ELR (cell line): ENCODE measurements at places on chromosomes 12 and 14.

DNA sequence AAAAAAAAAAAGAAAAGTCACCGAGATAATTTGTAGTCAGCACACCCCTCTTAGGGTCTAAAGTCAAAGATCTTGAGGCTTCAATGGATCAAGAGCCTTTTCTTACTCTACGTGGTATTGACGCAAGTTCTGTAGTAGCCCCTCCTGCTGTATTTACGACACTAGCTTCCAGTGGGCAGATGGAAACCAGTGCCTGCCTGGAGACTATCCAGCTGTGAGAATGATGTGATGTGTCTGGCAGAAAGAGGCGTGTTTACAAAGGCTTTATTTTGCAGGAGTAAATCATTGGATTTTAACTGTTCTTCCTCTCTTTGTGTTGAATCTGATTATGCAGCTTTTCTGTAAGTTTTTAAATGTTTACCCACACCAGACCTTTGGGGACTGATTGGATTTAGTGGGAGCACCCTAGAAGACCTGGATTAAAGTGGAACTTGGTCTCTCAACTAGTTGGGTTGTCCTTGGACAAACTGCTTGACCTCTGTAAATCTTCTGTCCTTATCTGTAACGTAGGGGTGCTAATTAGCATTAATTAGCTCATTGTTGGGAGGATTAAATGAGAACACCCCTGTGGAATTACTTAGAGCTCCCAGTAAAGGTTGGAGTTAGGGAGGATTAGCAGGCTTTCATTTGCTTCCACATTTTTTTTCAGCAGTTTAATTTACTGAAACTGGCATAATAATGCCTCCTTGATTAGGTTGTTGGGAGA lies 72.4 kb downstream of the RASSF3 start:
- no peak for DNase-seq

GRCh38 chr12:91852634-91853033 lies 293.0 kb downstream of the BTG1 start:
- no peak for DNase-seq

DNA sequence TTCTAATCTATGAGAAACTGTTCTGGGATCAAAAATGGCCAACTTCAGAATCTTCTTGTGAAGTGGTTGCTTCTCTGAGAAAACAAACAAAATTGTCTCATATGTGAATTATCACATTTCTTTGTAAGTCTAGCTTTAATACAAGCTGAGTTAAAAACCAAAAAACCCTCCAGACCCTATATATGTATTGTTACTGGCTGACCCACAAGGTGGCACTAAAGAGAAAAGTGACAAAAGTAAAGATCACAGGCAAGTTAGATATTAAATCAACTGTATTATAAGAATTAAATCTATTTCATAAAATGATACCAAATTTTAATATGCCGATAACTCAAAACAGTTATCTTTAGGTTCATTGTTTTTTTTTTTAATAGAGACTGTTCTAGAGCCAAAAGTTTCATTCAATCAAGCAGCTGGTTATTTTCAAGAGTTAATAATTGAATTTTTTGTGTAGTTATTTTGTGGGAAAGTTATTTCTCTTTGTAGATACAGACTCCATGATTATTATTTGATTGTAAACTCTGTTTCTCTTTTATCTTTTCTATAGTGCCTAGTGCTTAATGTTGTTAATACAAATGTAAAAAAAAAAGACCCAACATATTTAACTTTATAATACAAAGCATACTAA lies 7.5 kb upstream of the TRHDE start:
- DNase-seq: peak; percentile 63

- peak; percentile 37 for DNase-seq
Observed at GRCh38 chr12:65568517-65568916, 255.8 kb upstream of the HMGA2 start.

DNA sequence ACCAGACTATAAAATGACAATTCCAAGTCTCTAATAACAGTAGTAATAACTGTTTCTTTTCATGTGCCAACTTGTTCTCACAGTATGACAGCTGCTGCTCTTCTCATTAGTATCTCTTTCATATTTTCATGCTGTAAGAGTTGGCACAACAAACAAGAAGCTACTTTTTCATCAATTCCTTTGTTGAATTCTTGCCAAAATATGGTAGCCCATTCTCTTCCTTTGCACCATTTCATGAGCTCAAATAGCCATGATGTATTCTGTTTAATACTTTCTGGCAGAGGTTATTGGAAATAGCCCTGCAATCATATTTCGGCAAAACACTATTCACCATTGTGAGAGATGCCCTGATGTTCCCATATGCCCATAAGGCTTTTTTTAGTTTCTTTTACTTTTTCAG lies 1100.7 kb downstream of the TRHDE start:
- DNase-seq: no peak

DNA sequence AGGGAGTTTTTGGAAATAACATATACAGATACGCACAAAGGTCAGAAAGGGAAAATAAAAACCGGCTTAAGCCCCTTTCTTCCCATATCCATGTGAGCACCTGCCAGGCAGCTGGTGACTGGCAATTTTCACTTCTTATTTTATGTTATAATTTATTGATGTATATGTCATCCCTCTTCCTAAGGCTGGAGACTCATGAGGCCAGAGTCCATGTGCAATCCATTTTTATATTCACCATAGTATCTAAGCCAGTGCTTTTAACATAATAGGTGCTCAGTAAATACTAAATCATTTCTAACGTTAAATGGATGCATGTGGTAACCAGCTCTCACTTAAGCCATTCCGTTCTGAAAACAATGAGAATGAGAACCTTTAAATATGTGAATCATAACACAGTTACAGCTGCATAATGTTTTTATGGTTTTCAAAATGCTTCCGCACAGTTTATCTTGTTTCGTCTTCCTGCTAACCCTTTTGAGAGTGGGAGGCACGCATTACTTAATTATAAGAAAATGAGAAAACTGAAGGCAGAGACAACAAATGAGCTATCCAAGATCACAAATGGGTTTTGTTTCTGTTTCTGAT lies 178.3 kb downstream of the CACNA1C start:
- DNase-seq: no peak

DNA sequence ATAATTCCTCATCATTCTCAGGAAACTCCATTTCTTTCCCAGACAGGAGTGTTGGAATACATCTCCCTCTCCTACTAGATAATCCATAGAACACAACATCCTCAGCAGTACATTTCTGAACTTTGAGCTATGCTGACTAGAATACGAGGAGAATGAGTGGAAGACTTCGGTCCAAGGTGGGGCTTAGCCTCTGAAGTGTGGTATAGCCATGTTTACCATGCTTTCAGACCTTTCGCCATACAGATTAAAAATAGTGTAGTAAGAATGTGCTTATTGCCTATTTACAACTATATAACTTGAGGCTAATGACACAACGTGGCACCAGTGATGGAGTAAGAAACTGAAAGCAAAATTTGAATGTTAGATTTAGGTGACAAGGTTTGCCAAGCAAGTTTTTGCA lies 184.5 kb upstream of the KRR1 start:
- DNase-seq: no peak

DNA sequence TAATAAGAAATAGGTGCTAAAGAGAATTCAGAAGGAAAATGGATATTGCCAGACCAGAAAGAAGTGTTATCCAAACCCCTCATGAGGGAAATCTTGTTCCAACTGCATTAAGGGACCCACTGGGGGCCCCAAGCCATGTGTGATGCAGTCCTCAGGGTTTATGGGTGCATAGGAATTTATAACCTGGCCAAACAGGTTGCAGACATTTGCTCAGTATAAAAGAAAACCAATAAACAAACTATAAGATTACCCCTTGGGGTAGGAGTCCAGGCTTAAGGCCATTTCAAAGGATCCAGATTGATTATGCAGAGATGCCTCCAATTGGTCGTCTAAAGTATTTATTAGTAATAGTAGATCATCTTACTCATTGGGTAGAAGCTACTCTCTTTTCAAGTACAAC lies 240.9 kb upstream of the DIO3 start:
- no peak for DNase-seq

DNA sequence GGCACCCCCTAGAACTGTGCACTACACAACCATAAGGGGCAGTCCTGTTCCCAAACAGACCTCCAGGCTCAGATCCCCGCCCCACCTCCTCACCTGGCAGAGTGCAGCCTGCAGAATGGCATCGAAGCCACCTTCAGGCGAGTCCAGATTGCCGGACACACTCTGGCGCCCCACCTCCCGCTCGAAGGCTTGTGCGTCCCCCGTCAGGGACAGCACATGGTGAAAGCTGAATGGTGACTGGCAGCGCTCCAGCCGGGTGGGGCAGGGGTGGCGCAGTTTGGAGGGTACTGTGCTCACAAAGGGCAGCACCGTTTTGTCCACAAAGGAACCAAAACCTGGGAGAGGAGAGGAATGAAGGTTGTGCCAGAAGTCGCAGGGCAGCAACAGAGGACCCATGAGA lies 10.6 kb downstream of the ITGB7 start:
- no peak for DNase-seq

DNA sequence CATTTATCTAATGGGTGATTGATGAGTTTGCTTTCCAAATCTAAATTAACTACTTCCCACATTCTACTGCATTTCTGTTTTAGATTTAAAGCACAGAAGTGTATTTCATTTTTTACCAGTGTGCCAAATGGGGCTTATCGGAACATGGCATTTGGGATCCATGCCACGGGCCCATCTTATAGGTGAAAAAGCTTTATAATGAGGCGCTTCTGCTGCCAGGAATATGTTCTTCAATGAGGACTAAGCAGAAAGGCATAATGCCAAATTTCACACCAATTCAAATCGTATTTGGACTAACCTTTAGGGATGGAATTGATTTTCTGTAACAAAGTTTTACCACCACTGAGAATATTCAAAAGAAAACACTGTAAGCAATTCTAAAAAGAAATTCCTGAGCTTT lies 803.5 kb upstream of the FLRT2 start:
- DNase-seq: no peak

GRCh38 chr14:39576736-39577135 lies 144.5 kb upstream of the FBXO33 start:
- no peak for DNase-seq

DNA sequence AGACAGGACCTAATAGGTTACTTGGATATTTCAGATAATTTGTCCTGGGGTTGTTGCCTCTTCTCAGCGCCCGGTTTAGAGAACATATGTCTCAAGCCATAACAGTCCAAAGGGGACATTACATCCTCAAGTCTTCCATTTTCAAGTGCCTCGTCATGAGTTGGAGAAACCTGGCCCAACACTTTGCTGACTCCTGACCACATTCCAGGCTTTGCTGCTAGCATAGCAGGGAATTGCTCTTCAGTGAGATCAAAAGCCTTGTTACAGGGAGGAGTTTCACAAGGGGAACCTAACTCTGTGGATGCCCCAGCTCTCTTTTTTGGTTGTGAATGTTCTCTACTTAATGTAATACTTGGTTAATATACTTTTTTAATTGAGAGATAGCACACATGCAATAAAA lies 8.2 kb upstream of the MMP19 start:
- no peak for DNase-seq

- no peak for DNase-seq
Observed at GRCh38 chr14:31252865-31253264, 45.3 kb upstream of the HECTD1 start.

GRCh38 chr12:1932264-1932777 lies 13.9 kb upstream of the CACNA2D4 start:
- DNase-seq: no peak

DNA sequence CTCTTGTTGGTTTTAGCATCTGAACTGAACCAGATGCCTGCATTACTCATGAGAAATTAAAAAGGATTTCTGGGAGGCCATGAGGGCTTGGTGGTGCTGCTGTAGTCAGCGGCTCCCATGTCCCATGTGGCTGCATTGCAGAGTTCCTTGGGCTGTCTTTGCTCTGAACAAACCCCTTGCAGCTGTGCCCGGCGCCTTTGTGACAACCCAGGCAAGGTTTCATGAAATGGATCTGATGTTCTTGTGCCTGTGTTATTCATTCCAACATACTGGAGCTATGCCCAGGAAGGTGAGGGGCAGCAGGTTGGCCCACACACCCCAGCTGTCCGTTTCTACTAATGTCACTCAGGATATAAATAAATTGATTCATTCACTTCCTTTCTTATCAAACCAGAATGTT lies 40.8 kb downstream of the TGFB3 start:
- no peak for DNase-seq

DNA sequence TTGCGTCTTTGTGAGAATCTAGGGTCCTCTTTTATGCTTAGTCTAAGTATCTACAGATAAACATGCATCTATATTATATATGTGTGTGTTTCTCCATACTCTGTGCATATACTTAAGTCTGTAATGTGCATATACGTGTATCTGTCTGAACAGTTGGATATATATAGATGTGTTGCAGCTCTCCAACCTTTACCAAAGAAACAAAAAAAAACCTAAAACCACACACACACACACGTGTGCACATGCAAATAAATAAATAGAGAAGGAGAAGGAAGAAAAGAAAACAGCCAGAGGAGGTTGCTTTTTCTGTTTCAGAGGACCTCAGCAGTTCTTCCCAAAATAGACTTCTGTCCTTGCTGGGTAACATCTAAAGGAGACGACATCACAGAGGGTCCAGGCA lies 244.9 kb downstream of the CACNA1C start:
- DNase-seq: no peak

DNA sequence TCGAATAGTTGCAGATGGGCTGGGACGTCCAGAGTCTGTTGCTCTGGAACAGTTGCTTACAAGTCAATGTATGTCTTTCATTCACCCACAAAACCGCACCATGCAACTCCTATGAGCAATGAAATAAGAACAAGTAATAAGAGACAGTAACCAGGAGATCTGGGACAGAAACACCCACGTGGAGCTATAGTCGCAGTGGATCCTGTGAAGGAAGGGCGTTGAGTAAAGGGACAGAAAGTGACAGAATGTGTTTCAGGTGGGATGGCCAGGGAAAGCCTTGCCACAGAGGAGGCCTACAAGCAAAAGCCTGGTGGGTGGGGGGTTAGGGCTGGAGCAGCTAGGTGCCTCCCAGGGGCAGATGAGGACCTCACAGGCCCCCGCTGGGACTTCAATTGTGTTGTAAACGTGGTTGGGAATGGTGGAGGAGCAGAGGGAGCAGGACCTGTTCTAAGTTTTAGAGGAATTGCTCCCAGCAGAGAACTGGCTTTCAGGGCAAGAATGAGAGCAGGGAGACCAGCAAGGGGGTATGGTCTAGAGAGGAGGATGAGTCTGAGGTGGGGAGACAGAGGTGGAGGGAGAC lies 86.7 kb upstream of the FZD10 start:
- no peak for DNase-seq

- no peak for DNase-seq
Observed at GRCh38 chr12:57575771-57576612, 15.0 kb upstream of the PIP4K2C start.
